ENCODE measurements at places on chromosomes 12 and 14.

DNA sequence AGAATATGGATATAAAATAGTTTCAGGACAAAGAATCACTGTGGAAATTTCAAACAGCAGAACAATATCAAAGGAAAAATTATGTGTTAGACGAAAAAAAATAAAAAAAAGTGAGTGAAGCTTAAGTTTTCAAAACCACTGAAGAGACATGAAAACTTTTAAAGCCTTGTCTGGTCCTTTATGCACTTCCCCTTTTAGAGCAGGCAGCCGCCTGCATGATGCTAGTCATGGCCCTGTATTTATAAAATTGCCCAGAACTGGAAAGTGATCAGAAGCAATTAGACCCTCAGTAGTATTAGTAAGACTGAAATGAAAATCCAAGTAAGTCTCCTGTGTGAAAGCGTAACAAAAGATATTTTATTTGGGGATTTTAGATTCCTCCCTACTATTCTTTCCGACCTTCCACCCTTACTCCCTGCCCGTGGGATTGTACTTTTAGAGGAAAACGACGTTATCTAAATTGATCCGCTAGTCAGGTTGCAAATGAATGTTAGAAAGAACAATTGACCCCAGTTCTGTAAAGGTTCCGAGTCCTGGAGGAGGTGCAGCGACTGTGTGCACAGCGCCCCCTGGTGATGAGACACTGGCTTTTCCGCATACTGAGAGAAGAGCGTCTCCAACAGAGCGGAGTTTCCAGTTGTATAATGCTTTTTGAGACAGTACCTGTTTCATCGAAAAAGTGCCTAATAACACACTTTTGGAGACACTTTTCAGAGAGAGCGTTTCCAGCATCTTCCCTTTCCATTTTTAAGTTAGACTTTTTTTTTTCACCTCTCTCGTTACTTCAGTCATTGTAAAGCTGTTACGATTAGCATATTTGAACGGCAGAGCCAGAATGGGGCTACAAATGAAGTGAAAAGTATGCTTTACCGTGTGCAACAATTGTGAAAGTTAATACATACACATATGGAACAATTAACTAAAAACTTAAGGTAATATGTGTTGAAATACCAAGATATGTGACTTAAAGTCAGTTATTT is 12.4 kb downstream of the MGST1 start:
- peak; percentile 2 for DNase-seq

DNA sequence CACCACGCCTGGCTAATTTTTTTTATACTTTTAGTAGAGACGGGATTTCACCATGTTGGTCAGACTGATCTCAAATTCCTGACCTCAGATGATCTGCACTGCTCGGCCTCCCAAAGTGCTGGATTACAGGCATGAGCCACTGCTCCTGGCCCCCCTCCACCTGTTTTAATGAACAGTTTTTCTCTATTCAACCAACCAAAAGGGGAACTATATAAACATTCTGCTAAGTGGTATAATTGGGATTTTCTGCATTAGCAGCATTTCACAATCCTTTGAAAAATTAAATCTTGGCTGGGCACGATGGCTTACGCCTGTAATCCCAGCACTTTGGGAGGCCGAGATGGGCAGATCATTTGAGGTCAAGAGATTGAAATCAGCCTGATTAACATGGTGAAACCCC is 44.8 kb downstream of the KNTC1 start:
- DNase-seq: no peak

DNA sequence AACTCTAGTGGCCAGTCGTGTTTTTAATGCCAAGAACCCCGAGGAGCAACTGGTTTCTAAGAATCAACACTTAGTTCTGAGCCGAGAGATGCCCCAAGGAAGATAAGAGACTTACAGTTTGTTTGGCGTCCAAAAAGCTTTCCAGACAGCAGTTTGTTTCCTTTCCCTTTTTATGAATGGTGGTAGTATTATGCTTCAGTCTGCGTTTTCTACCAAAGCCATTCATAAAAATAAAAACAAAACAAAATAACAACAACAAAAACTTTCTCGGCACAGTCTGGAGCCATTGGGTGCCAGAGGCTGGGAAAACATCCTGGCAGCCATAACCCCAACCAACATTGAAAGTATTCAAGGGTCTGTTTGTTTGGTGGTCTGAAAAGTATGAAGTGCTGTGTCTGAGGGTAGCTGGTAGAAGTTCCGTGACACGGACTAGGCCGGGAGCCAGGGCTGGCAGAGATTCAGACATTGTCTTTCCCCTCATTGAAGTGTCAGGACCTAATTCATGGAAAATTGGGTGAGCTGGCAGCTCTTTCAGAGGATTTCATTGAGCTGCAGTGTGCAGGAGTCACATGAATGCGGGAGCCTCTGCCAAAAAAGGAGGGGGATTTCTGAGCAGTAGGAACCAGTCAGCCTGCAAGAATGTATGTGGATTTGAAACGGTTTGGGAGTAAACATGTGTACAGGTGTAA is 124.2 kb downstream of the HMGA2 start:
- no peak for DNase-seq

DNA sequence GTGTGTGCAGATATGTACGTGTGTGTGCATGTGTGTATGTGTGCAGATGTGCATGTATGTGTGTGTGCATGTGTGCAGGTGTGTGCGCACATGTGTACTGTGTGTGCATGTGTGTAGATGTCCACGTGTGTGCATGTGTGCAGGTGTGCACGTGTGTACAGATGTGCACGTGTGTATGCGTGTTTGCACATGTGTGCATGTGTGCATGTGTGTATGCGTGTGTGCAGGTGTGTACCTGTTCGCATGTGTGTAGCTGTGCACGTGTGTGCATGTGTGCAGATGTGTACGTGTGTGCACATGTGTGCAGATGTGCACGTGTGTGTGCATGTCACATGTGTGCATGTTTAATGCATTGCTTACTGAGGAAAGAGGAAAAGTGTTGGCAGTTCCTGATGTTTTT is 55.7 kb upstream of the FKBP4 start:
- DNase-seq: no peak
